ENCODE measurements at places on chromosomes 4 and X.

- no peak for DNase-seq
These were observed 58.0 kb downstream of the AR start for GRCh38 chrX:67601771-67602170.

- DNase-seq, result no peak
These were observed 4.5 kb downstream of the MID1IP1 start for GRCh38 chrX:38805432-38806389.

GRCh38 chrX:38165023-38165422, 55.6 kb downstream of the SRPX start:
- no peak for DNase-seq

DNA sequence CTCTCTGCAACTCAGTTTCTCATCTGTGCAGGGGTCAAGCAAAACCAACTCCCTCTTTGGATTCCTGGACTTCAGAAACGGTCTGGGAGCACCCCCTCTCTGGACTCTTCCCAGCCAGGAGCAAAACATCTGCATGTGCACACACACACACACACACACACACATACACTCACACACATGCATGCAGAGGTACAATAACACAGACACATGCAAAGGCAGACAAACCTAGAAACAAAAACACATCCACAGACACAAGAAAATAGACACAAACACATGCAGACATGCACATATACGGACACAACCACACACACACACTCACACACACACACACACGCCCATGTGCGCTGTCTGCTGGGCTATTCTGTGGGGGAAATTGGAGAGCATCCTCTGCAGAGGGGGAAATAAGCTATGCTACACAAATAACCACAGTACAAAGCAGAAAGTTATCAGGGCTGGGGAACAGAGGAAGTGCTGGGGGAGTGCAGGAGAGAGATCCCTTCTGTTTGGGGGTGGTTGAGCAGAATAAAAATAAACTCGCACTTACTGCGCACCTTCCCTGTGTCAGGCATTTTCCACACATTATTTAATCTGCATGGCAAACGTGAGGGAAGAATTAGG, 19.9 kb downstream of the IQSEC2 start:
- DNase-seq, result no peak

DNA sequence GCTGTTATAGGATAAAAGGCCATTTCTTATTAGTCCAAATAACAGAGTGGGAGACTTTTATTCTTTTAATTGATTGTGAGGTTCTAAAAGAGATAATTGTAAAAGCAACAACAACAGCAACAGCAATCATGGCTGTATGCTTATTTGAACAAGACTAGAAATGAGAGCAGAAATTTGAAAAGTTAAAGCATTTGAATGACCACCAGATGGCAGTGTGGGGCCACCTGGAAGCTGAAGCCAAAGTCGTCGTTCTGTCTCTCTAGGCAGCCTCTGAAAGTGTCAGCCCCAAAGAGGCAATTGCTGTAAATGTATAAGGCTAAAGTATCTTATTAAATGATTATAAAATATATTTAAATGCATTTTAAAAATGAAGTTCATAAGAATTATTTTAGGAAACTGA, 42.2 kb downstream of the SH2D1A start:
- DNase-seq, result peak; percentile 6

DNA sequence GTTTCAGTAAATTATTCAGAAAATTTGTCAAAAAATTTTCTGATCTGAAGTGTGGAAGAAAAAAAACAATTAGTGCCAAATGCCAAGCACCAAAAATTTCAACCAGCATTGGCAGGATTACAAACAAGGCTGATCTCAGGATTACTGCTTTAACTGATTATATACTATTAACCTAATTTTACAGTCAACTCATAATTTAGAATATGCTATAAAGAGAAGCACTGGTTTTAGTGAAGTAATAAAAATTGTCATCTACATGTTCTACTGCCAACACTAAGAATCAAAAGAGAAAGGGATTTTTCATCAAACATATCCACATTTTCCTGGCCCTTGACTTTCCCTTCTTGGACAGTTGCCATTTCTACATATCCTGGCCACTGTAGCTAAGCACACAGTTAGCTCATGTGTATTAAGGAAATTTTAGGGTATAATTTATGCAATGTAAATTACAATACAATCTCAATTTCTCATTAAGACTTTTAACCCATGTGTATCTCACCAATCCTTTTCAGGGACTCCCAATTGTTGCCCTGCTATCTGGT, 33.8 kb downstream of the THOC2 start:
- DNase-seq, result no peak

GRCh38 chr4:100657187-100657586, 139.4 kb upstream of the EMCN start:
- no peak for DNase-seq

DNA sequence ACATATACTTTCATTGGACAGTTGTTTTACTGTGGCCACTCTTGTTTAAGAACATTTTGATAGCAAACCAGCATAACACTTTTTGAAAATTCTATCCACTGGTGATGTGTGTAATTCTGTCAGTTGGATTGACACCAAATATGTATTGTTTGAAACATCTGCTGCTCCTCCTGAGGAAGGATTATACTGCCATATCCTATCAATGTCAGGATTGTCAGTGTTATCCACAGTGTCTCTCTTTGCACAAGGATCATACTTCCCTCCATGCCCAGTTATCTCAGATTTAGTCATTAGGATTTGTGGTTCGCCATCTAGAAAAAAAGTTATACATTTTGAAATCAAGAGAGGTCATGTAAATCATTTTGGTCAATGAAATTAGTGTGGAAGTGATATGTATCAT, 1859.6 kb downstream of the C4orf33 start:
- DNase-seq, result no peak

- no peak for DNase-seq
These were observed 336.4 kb upstream of the HAND2 start for GRCh38 chr4:173866322-173867026.

- no peak for DNase-seq
These were observed 31.1 kb downstream of the ACOX3 start for GRCh38 chr4:8409264-8410065.

DNA sequence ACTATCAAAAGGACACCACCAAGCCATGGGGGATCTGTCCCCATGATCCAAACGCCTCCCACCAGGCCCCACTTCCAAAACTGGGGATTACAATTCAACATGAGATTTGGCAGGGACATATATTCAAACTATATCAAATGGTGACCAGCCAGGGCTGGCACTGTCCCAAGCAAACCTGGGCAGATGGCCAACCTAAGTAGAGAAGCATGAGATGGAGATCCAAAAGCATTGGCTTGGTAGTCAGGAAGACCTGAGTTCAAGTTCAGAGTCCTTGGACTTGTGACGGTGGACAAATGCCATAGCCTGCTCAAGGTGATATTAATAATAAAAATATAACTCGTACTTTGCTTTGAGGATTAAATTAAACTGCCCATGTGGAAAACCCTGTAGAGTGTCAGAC, 79.2 kb upstream of the HS3ST1 start:
- no peak for DNase-seq

- DNase-seq, result no peak
These were observed 48.9 kb upstream of the TMSB15B start for GRCh38 chrX:103913356-103914020.

DNA sequence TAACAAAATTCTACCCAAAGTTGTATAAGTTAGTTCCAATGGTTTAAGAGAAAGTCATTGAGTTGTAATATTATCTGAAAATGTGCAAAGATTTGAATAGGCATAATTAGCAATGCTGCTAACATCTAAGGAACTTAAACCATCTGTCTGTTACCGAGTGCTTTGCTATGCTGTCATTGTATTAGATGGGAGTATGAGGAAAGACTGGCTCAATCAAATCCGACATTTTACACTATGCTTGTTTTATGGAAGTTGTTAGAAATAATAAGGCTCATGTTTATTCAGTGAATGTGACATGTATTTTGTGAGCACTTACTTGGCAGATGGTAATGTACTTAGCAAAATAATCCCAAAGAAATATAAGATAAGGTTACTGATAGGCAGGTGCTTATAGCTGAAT, 1715.1 kb downstream of the PCDH7 start:
- DNase-seq, result no peak

GRCh38 chrX:113804291-113804690, 779.6 kb upstream of the HTR2C start:
- no peak for DNase-seq

- no peak for DNase-seq
These were observed 466.3 kb downstream of the NAF1 start for GRCh38 chr4:162700358-162700757.

DNA sequence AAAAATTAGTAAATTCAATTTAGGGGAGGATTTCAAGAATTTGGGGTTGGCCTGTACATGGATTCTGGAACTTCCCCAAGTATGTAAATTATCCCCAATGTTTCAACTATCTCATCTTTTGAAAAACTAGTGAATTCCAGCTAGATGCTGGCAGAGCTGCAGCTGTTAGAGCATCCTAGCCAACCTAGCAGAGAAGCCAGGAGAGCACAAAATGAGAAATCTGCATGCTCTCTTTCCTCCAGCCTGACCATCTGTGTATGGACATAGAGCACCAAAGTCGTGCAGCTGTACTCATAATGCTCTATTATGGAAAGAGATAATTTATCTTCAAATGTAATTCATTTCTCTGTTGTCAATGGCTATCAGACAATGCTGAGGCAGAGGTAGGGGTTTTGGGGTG, 1217.7 kb downstream of the PCDH19 start:
- no peak for DNase-seq

DNA sequence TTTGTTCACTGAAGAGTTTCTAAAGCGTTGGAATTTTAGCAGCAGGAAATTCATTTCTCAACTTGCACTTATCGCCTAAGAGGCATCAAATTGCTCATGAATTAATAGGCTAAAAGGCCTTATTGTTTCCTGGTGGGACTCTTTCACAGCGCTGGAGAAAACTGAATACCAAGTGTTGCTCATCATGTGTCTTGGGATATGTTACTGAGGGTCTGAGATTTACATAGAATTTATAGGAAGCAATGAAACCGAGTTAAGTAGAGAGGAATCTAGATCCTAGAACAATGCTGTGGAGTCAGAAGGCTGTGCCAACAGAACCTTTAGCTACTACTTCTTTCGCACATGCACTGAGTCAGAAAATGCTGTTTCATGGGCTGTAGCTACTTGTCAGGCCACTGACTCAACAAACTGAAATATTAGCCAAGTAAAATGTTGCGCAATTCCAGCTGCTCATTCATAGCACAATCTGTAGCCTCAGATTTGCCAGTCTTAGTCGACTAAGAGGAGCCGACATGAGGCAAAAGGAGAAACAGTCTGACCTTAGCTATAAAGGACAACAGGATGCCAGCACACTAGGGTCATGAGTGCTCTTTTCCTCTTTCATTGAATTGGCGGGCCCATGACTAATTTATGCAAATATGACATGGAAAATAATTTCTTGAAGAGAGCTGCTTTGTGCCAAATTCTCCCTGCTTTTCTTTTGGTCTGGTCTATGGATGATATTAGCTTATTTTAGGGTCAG, 35.9 kb upstream of the CXCL8 start:
- DNase-seq, result no peak

- DNase-seq, result no peak
These were observed 4.3 kb downstream of the GK start for GRCh38 chrX:30657196-30658161.

DNA sequence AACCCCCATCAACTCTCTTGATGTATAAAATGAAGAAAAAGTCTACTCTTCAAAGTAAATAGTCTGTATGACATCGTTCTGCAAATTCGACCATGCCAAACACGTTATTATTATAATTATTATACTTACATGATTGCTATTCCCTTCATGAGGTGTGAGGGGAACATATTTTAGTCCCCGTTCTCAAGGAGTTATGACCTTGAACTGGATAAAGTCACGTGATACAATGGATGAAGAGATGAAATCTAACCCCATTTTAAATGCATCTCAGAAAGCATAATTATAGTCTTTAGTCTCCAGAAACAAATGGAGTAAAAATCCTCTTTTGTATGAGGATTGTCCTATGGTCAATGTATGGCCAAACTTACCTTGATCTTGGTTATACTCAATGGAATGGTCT, 250.3 kb downstream of the HS3ST1 start:
- no peak for DNase-seq

- DNase-seq, result no peak
These were observed 10.0 kb upstream of the LNX1 start for GRCh38 chr4:53601251-53601764.

- DNase-seq, result no peak
These were observed 47.2 kb upstream of the CD99 start for GRCh38 chrX:2643880-2644279.

DNA sequence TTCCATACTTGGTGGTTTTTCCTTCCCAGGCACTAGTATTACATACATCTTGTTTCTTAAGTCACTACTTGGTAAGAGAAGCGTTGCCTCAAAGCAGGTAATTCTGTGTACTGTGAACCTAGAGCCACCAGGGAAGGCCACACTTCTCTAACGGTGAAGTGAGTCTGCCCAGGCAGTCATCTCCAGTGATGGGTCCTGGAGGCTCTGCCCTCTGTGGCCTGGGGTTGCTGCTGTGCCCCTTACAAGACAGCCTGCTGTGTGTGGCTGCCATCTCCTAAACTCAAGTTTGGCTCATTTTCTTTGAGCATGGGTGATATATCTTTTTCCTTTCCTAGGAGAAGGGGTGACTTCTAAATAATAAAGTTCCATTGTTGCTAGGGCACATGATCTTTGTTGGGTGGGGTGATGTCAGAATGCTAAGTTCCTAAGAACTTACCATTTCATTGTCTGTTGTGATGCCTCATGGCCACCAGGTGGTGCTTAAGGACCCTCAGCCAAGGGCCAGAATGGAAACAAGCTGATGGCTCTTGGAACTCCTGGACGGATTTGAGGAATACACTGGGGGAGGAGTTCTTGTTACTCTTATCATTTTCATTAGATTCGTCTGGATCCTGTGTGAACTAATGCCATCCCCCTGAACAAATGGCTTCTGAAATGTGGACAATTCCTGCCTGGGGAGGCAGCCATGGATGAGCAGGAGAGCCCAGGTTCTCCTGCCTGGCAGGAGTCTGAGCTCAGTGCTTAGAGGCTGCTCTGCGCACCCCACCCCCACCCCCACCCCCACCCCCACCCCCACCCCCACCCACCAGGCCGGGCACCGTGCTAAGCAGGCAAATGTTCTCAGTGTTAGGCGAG, 41.1 kb upstream of the WDR1 start:
- no peak for DNase-seq
